CD4-positive, alpha-beta T cell treated with Interleukin-4 for 1 hour (primary cell): ENCODE measurements at places on chromosomes 13 and 19.

- DNase-seq, result no peak
These were observed 97.8 kb upstream of the UBL3 start for GRCh38 chr13:29948244-29948643.

DNA sequence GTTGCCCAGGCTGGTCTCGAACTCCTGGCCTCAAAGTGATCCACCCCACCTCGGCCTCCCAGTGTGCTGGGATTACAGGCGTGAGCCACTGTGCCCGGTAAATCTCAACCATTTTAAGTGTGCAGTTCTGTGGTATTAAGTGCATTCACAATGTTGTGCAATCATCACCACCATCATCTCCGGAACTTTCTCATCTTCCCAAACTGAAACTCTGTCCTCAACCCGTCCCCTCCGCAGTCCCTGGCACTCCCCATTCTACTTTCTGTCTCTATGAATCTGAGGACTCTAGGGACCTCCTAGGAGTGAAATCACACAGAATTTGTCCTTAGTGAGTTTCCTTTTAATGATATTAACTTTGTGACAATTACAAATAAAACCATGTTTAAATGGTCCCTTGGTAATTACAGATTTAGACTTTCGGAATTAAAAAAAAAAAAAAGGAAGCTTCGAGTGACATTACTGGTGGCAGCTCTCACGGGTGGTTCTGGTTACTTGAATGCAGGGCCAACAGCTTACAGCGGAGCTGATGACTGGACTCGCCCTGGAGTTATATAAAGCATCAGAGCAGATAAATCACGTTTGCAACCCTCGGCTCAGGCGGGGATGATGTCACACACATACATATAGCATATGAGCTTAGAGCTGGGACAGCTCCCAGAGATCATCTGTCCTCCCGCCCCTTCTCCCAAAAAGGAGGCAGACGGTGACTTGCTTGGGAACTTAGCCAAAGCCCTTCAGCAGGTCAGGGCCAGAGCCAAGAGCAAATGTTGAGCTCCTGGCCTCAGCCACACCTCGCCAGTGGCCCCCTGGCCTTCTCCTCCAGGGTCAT lies 89.8 kb downstream of the ZNF557 start:
- DNase-seq, result peak; percentile 59

- DNase-seq, result no peak
These were observed 857.4 kb downstream of the EFNB2 start for GRCh38 chr13:105678072-105678471.

GRCh38 chr19:44658069-44658733 lies 13.1 kb upstream of the CEACAM19 start:
- DNase-seq, result no peak

DNA sequence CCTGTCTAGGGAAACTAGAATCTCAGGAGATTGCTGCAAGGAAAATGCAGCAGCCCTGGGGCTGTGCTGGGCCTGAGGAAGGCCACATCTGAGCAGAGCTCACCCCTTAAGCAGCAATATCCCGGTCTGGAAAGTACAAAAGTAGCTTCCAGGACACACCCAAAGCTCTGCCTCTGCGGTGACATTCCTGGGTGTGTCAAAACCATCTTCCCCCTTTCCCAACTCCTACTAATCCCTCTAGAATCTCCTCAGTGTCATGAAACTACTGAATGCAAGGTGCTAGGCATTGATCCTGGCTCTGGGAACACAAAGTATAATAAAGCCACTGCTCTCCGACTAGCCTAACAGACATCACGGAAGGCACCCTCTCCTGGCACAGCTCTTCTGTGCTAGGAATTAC lies 5.0 kb downstream of the PBX4 start:
- DNase-seq, result no peak

GRCh38 chr13:100636441-100636840 lies 38.2 kb downstream of the TMTC4 start:
- DNase-seq, result no peak

DNA sequence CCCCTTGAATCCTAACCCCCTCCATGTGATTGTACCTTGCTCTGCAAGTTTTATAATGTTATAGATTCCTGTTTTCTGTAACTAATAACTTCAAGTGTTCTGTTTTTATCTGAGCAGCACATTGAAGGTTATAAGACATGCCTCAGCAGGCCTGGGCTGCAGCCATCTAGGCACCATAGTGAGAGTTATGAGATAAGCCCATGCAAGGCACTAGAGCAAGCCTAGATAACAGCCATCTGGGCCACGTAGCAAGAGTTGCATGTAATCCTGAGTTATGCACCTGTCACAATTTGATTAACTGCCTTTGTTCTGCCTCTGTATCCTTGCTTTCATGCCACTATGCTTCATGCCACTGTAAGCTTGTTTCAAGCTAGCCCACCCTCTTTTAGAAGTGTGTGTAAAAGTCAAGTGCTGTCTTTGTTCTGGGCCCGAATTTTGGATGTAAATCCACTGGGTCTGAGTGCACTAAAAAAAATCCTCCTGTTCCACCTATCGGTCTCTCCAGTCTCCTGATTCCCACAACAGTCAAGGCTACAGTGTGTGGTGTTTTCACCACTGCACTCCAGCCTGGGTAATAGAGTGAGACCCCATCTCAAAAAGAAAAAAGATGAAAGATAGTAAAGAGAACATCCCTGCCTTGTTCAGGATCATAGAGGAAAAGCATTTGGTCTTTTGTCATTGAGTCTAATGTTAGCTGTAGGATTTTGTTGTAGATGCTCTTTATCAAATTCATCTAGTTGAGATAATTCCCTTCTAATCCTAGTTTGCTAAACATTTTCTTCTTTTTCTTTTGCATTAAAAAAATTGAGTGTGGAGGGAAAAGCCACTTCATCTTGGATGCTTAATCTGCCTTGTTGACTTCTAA lies 16.0 kb upstream of the KBTBD6 start:
- no peak for DNase-seq

- no peak for DNase-seq
These were observed 28.4 kb downstream of the PSG1 start for GRCh38 chr19:42850981-42851717.

DNA sequence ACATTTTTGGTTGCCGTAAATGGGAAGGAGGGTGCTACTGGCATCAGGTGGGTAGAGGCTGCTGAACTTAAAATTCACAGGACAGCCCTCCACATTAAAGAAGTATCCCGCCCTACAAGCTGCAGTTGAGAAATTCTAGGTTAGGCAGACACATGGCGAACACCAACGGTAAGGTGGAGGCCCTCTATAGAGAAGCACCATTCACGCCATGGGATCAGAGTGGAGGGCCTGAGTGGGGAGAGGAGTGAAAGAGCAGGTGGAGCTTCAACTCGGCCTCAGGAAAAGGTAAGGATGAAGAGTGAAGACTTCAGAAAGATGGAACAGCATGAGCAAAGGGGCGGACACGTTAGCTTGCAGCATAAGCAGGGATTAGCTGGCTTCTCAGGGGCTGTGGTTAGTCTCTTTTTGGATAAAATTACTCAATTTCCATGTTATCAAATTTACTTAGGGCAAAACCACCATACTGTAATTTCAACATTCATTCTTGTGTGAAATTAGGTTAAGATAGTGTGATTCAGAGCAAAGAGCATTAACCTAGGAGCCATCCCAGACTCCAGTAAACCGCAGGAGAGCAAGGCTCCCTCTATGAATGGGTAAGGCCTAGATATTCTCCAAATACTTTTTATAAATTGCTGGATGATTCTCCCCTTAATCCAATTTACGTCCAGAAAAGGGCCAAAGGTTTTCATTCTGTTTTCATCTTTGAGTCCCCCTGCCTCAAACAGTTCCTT lies 1.2 kb downstream of the EEF1AKMT1 start:
- DNase-seq, result peak; percentile 0

- DNase-seq, result no peak
These were observed 2139.1 kb downstream of the PCDH9 start for GRCh38 chr13:65091031-65091430.

GRCh38 chr13:101757446-101758039 lies 305.1 kb downstream of the ITGBL1 start:
- no peak for DNase-seq

GRCh38 chr13:89883893-89884448 lies 1463.5 kb upstream of the MIR17HG start:
- no peak for DNase-seq

DNA sequence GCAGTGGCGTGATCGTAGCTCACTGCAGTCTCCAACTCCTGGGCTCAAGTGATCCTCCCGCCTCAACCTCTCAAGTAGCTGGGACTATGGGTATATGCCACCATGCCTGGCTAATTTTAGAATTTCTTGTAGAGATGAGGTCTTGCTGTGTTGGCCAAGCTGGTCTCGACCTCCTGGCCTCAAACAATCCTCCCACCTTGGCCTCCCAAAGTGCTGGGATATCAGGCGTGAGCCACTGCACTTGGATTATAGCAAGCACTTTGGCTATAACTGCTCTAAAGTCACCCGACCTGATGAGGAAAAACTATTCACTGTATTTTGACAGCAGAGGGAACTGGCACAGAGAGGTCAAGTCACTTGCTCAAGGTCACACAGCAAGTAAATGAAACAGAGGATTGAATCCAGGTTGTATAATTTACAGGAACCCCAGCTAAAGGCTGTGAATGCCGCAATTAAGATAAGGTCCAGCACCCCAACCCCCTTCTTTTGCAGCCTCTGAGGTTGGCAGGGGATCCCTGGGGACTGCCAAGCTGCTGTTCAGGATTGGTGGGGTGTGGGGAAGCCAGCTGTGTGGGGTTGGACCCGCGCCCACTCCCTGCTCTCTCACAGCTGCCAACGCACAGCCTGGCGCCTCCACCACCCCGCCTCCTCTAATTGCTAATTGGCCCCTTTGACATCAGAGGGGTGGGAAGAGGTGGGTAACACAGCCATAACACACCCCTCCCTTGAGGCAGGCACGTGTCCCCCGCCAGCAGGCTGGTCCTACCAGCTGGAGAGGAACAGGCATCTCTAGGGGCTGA lies 6.0 kb downstream of the TMIGD2 start:
- DNase-seq, result no peak

DNA sequence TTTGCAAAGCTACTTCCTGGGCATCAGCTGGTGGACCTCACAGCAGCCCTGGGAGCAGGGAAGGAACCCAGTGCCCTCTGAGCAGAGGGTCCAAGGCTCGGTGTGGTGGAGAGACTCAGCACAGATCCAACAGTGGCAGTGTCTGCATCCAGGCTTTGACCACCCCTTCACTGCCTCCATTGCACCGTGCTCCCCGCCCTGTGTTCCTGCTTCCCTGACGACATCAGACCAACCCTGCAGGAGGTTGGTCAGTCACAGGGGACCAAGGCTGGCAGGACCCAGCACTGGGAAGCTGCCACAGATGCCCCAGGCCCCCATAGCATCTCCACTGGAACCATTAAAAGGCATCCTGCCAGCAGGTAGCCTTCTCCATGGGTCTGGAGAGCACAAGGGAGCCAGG lies 7.8 kb upstream of the VSTM2B start:
- DNase-seq, result no peak

DNA sequence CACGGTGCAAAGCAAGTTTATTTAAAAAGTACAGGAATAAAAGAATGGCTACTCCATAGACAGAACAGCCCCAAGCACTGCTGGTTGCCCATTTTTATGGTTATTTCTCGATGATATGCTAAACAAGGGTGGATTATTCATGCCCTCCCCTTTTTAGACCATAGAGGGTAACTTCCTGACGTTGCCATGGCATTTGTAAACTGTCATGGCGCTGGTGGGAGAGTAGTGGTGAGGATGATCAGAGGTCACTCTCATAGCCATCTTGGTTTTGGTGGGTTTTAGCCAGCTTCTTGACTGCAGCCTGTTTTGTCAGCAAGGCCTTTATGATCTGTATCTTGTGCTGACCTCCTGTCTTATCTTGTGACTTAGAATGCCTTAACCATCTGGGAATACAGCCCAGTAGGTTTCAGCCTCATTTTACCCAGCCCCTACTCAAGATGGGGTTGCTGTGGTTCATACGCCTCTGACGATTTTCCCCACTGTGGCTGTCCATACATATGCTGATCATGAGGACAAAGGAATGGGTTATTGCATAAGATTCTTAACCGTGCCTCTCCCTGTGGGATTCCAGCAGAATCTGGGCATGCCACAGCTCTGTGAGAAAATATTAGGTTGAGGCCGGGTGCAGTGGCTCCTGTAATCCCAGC lies 36.9 kb upstream of the ZNF507 start:
- no peak for DNase-seq

DNA sequence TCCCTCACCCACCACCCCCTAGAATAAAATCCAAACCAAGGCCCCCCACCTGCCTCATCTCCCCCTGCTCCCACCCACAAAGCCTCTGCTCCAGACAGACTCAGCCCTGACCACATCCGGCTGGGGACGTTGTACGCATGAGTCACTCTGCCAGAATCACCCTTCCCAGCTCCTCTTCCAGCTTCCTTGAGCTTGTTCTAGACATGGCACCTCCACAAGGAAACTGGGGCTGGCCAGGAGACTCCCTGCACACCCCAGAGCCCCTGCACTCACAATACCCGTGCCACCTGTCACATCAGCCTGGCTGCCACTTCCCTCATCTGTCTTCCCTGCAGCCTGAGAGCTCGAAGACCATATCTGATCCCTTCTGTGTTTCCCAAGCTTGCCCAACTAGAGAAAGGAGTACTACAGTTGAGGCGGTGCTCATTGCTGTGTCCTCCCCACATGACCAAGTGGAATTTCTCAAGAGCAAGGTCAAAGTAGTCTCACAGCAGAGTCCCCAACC lies 9.7 kb downstream of the DEDD2 start:
- DNase-seq, result peak; percentile 44

DNA sequence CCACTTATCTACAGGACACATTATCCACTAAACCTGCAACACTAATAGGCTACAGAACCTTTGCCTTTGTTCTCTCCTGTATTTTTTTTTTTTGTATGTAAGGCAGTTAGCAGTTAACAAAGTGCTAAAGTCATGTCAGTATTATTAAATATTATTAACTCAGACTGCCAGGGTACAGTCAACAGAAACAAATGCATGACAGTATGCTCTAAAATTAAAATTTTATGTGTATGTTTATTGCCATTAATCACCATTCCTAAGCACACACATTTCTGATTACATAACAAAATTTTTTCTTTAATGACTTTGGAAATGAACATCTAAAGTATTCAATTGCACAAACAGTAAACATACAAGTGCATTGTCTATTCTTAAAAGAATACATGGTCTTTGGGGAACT lies 41.7 kb downstream of the XPO4 start:
- DNase-seq, result no peak

DNA sequence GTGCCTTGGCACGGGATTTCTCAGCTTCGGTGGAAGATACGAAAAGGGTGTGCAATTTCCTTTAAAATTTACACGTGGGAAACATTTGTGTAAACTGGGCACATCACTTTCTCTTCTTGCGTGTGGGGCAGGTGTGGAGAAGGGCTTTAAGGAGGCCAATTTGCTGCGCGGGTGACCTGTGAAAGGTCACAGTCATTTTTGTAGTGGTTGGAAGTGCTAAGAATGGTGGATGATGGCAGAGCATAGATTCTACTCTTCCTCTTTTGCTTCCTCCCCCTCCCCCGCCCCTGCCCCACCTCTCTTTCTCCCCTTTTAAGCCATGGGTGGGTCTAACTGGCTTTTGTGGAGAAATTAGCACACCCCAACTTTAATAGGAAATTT lies 7.2 kb downstream of the SLITRK5 start:
- no peak for DNase-seq

- no peak for DNase-seq
These were observed 31.1 kb downstream of the NFIC start for GRCh38 chr19:3397266-3398022.

- no peak for DNase-seq
These were observed 302.8 kb downstream of the EFNB2 start for GRCh38 chr13:106232681-106233080.
